ENCODE measurements at places on chromosomes 6 and 20.
A peak's percentile ranks its signal among the peaks of the same experiment; 100 is the strongest.

DNA sequence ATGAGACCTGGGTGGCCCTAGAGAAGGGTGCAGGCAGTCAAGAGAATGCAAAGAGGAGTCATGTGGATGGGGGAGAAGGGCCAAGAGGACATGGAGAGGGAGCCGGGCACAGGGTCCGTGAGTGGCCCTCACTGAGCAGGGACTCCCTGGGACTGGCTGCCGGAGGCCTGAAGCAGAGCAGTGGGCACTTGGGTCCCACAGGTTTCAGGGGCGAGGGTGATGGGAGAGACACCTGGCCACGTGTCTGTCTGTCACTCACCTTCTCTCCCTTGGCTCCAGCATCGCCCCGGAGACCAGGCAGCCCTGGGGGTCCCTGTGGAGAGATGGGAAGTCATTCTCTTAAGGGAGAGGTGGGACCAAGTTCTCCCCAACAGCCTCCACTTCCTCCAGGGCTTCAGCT is 25.5 kb downstream of the COL11A2 start:
- H3K27me3 ChIP-seq: no peaks in the 10 kb centered on the region
- H3K36me3 ChIP-seq: no peaks in the 10 kb centered on the region
- no peaks in the 10 kb centered on the region for H3K4me1 ChIP-seq
- no peak overlapping the region for H3K27ac ChIP-seq

GRCh38 chr6:25450469-25451198 is 171.5 kb downstream of the CARMIL1 start:
- no peak for DNase-seq
- H3K27ac ChIP-seq: no peak overlapping the region
- no peaks in the 10 kb centered on the region for H3K27me3 ChIP-seq
- H3K36me3 ChIP-seq: no peaks in the 10 kb centered on the region

DNA sequence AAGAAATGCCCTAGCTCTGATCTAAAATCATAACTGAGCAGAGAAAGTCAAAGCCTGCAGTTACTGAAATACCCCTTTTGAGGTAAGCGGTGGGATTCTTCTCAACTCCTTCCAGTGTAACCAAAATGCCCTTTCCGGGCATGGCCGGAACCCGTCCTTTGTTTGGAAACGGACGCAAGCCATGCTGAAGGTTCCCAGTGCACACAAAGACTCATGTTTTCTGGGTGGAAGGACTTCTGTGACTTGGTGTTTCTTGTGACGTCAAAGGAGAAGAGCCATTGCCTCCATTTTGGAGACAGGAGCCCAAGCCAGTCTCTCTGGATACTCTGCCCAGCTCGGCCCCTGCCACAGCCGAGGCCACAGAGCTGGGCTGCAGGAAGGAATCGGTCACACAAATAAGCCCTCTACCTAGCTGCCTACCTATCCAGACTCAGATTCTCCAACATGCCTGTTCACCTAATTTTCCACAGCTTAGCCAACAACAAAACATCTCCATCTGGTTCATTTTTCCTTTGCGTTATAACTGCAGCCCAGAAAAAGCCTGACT is 182.8 kb downstream of the TBXT start:
- H3K36me3 ChIP-seq: no peaks in the 10 kb centered on the region
- no peak for DNase-seq
- no peak overlapping the region for H3K27ac ChIP-seq
- no peaks in the 10 kb centered on the region for H3K27me3 ChIP-seq
- no peaks in the 10 kb centered on the region for H3K4me1 ChIP-seq

GRCh38 chr6:139235661-139236060 is 56.1 kb downstream of the TXLNB start:
- no peak for DNase-seq
- H3K27ac ChIP-seq: no peak overlapping the region
- no peaks in the 10 kb centered on the region for H3K4me1 ChIP-seq
- no peaks in the 10 kb centered on the region for H3K36me3 ChIP-seq
- no peak overlapping the region for H3K4me3 ChIP-seq

GRCh38 chr20:1803932-1804501 is 91.2 kb upstream of the SIRPA start:
- peak overlapping the region; percentile 43 for H3K4me3 ChIP-seq
- DNase-seq: no peak
- no peaks in the 10 kb centered on the region for H3K36me3 ChIP-seq
- H3K4me1 ChIP-seq: peaks cover 7% of the 10 kb centered on the region
- H3K27ac ChIP-seq: no peak overlapping the region
- H3K27me3 ChIP-seq: no peaks in the 10 kb centered on the region

- peak; percentile 84 for DNase-seq
- H3K27ac ChIP-seq: no peak within 1 kb of the TSS
- H3K36me3 ChIP-seq: no peaks in the 10 kb centered on the region
- no peaks in the 10 kb centered on the region for H3K27me3 ChIP-seq
Measured at GRCh38 chr20:17530716-17531664, at the start of gene BFSP1. BFSP1 (minus strand) TSS chr20:17531379; CDS start chr20:17531329, 50 bp downstream.

DNA sequence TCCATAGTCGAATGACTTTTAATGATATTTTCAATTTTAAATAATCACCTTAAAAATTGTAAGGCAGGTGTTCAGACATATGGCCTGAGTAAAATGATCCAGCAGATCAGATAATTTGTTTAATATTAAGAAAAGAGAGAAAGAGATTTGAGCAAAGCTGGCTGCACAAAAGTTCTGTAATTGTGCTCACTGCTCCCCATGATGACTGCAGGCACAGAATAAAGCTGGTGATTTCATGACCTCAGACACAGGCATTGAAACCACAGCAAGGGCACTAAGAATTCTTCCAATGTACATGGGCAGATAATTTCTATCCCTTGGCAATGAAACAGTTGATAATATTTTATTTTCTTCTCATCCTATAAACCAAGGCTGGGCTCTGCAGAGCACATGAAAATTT is 553.1 kb downstream of the NKAIN2 start:
- no peaks in the 10 kb centered on the region for H3K36me3 ChIP-seq
- no peak overlapping the region for H3K4me3 ChIP-seq
- H3K27me3 ChIP-seq: no peaks in the 10 kb centered on the region

DNA sequence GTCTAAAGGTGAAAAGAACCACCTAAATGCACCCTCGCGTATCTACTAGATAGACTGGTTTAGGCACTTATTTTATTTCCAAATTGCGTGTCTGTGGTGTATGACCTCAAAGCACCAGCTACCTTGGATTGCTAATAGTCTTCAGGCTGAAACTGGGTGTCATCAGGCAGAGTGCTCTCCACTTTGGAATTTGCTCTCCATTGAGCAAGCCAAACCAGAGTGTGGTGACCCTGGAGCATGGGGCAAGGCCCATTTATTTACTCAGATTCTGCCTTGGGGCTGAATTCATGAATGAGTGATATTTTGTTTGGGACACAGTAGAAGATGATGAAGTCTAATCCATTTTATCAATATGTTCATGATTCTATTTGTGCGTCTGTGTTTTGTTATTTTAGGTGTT is 812.8 kb upstream of the SLC35B3 start:
- H3K27ac ChIP-seq: no peak overlapping the region
- H3K36me3 ChIP-seq: no peaks in the 10 kb centered on the region
- H3K4me1 ChIP-seq: no peaks in the 10 kb centered on the region

GRCh38 chr6:112594886-112595594 is 247.9 kb downstream of the RFPL4B start:
- no peak overlapping the region for H3K27ac ChIP-seq
- no peaks in the 10 kb centered on the region for H3K27me3 ChIP-seq
- no peaks in the 10 kb centered on the region for H3K36me3 ChIP-seq
- DNase-seq: no peak
- no peak overlapping the region for H3K4me3 ChIP-seq

DNA sequence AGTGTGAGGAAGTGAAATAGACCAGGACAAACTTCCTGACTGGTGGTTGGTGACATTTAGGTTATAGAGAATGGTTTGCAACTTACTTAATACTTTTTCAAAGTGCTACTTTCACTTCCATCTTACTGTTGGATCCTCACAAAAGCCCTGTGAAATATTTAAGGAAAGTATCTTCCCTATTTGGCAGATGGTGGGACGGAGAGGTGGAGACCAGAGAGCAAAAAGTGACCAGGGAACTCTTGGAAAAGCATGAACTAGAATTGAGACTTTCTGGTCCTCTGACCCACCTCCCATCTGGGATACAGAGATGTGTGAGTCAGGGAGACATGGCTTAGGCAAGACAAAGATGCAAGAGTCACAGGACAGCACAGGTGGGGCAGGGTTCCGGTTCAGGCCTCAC is 3.0 kb downstream of the TRIM10 start:
- DNase-seq: no peak
- H3K4me1 ChIP-seq: no peaks in the 10 kb centered on the region
- H3K36me3 ChIP-seq: no peaks in the 10 kb centered on the region
- no peak overlapping the region for H3K4me3 ChIP-seq
- peaks cover 40% of the 10 kb centered on the region for H3K27me3 ChIP-seq

DNA sequence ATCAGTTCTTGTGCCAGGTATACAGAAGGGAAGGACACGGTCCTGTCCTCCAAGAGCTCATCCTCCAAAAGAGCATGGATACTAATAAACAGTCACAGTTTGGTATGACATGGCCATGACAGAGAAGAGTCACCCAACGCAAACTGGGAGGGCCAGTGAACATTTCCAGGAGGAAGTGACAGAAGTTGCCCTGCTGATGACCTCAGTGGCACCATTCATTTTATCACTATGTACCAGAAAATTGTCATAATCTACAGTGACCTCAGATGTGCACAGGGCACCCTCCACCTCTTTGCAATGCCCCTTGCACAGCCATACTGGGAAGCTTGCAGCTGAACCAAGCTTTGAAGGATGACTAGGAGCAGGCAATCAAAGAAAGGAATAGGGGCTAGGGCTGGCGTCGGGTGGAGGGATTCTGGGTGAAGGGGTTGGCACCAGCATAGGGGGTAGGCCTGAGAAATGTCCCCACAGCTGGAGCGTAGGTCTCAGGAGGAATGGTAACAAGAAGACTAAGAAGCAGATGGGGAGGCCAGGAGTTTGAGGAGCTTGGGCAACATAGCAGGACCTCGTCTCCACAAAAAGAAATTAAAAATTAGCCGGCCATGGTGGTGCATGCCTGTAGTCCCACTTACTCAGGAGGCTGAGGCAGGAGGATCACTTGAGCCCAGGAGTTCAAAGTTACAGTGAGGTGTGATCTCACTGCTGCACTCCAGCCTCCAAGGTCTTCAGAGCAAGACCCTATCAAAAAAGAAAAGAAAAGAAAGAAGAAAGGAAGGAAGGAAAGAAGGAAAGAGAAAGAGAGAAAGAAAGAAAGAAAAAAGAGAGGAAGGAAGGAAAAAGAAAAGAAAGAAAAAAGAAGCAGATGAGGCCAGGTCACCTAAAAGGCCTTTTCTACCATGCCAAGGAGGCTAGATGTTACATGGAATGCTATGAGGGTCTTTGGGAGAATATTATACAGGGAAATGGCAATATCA is 65.3 kb upstream of the SNX9 start:
- H3K27ac ChIP-seq: no peak overlapping the region
- no peaks in the 10 kb centered on the region for H3K27me3 ChIP-seq
- no peak overlapping the region for H3K4me3 ChIP-seq

- H3K4me1 ChIP-seq: no peaks in the 10 kb centered on the region
- DNase-seq: no peak
Measured at GRCh38 chr6:55176958-55177357, 2.6 kb downstream of the HCRTR2 start.

DNA sequence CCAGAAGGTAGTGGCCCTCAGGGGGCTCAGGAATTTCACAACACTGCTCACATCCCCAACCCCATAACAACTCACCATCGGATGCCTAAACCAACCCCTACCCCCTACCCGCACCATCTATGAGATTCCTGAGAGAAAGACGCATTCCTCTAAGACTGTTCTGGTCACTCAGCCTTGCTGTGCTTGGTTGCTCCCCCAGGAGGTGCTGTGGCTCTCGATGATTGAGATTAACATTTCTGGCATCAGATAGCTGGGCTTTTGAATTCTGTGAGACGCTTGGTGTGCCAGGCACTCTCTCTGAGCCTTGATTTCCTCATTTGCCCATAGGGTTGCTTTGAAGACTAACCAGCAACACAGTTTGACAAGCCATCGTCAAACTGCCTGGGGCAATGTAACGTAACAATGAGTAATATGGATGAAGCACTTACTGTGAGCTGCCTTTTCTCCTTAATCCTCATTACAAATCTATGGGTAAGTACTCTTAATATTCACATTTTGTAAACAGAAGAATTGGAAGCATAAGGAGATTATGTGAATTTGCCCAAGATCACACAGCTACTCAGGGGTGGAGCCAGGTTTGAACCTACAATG is 978 bp downstream of the WFDC6 start:
- no peaks in the 10 kb centered on the region for H3K4me1 ChIP-seq
- no peak overlapping the region for H3K4me3 ChIP-seq
- no peak for DNase-seq
- peaks cover 24% of the 10 kb centered on the region for H3K27me3 ChIP-seq

DNA sequence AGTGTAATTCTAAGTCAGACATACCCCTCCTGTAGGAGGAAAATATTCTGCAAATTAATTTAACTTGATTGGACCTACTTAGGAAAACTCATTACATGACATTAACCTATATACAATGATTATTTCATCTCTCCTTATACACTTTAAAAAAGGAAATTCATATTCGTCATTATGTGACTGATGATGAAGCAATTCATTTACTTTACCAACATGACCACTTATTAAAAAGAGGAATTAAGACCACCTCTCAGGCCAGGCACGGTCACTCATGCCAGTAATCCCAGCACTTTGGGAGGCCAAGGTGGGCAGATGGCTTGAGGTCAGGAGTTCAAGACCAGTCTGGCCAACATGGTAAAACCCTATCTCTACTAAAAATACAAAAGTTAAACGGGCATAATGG is 11.6 kb downstream of the AKIRIN2 start:
- no peaks in the 10 kb centered on the region for H3K36me3 ChIP-seq
- no peak overlapping the region for H3K4me3 ChIP-seq
- no peak for DNase-seq
- no peak overlapping the region for H3K27ac ChIP-seq
- peaks cover 14% of the 10 kb centered on the region for H3K4me1 ChIP-seq

GRCh38 chr20:59718071-59718470 is 113.7 kb downstream of the PHACTR3 start:
- H3K4me1 ChIP-seq: no peaks in the 10 kb centered on the region
- H3K27me3 ChIP-seq: no peaks in the 10 kb centered on the region

DNA sequence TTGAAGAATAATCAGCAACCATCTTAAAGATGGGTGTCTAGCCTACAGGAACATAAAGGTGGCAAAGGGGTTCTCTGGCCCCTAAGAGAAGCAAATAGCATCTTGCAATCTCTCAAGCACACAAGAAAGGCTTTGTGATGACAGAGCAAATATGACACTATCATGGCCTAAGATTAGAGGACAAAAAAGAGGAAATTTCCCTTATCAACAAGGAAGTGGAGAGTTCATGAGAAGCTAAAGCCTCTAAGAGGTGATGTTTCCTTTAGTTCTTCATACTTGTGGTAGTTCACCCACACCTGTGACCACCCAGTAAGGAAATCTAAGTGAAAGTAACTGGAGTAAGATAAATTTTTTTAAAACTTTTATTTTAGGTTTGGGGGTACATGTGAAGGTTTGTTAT is 88.4 kb downstream of the OLIG3 start:
- no peak overlapping the region for H3K4me3 ChIP-seq
- no peak overlapping the region for H3K27ac ChIP-seq
- H3K36me3 ChIP-seq: no peaks in the 10 kb centered on the region
- H3K27me3 ChIP-seq: no peaks in the 10 kb centered on the region
- H3K4me1 ChIP-seq: no peaks in the 10 kb centered on the region

GRCh38 chr6:43271103-43271815 is 26.8 kb upstream of the SLC22A7 start:
- H3K4me1 ChIP-seq: no peaks in the 10 kb centered on the region
- no peak overlapping the region for H3K4me3 ChIP-seq
- no peaks in the 10 kb centered on the region for H3K27me3 ChIP-seq
- DNase-seq: no peak
